Suprapubic skin (tissue), 4 donors: ENCODE measurements at places on chromosomes 3 and 15. TPM values are rescaled to one million over a fixed set of nuclear protein-coding genes. Genes with fewer than 3 reads are reported as not detected.

- H3K4me1 ChIP-seq, result no peaks in the 10 kb centered on the region
- H3K36me3 ChIP-seq, result peaks cover 46% of the 10 kb centered on the region
- H3K27me3 ChIP-seq, result no peaks in the 10 kb centered on the region
- no peak for DNase-seq
- H3K27ac ChIP-seq, result no peak overlapping the region
Measured at GRCh38 chr3:149153402-149153801, 24.0 kb downstream of the HPS3 start.

The PLA2G4E gene
- 57.7 TPM for total RNA-seq

- H3K27ac ChIP-seq, result peak overlapping the region; percentile 22
- no peak for DNase-seq
- no peaks in the 10 kb centered on the region for H3K27me3 ChIP-seq
- no peaks in the 10 kb centered on the region for H3K36me3 ChIP-seq
- H3K4me1 ChIP-seq, result peaks cover 30% of the 10 kb centered on the region
Measured at GRCh38 chr3:114418107-114418506, 124.3 kb downstream of the TIGIT start.

DNA sequence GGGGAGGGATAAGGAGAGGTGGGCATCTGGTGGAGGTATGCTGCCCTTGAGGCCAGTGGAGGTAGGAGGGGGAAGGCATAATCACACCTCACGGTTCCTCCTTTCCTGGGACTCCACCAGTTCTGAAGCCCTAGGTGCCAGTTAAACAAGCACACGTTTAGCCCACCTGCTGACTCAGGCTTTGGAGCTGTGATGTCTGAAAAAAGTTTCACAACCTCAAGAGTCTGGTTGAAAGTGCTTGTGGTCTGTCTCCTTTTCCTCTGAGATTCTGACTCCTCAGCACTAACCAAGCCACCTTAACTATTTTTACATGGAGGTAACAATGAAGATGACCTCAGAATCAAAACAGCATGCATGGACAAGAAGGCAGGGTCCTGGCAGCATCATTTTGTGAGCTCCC, 23.0 kb downstream of the HPS3 start:
- no peak overlapping the region for H3K4me3 ChIP-seq
- DNase-seq, result no peak
- H3K27me3 ChIP-seq, result no peaks in the 10 kb centered on the region
- no peaks in the 10 kb centered on the region for H3K4me1 ChIP-seq

The ADAMTS17 gene
- 7.6 TPM for total RNA-seq

DNA sequence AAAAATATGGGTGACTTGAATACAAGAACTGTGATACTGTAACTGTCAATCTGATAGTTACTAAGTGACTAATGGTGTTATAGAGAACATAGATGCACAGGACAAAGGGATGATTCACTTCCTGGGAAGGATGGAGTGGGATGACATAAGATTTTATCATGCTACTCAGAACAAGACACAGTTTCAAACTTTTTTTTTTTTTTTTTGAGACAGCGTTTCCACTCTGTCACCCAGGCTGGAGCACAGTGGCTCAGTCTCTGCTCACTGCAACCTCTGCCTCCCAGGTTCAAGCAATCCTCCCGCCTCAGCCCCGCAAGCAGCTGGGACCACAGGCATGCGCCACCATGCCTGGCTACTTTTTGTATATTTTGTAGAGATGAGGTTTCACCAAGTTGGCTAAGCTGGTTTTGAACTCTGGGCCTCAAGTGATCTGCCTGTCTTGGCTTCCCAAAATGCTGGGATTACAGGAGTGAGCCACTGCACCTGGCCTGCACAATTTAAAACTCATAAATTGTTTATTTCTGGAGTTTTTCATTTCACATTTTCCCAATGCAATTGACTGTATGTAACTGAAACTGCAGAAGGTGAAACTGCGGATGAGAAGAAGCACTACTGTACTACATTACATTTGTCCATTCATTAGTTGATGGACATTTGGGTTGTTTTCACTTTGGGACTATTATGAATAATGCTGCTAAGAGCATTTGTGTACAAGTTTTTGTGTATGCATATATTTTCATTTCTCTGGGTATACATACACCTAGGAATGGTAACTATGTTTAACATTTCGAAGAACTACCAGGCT, 40.6 kb downstream of the ADIPOQ start:
- H3K4me3 ChIP-seq, result no peak overlapping the region
- H3K36me3 ChIP-seq, result no peaks in the 10 kb centered on the region
- H3K27me3 ChIP-seq, result no peaks in the 10 kb centered on the region
- DNase-seq, result no peak

The TM4SF1 gene
- 85.4 TPM for total RNA-seq

The IGSF11 gene
- 1.9 TPM for total RNA-seq

- H3K27me3 ChIP-seq, result no peaks in the 10 kb centered on the region
- DNase-seq, result no peak
- H3K4me1 ChIP-seq, result no peaks in the 10 kb centered on the region
- no peaks in the 10 kb centered on the region for H3K36me3 ChIP-seq
Measured at GRCh38 chr15:64763874-64764273, 11.5 kb downstream of the RBPMS2 start.

- H3K4me1 ChIP-seq, result peaks cover 20% of the 10 kb centered on the region
- DNase-seq, result no peak
- H3K36me3 ChIP-seq, result no peaks in the 10 kb centered on the region
- no peak overlapping the region for H3K4me3 ChIP-seq
Measured at GRCh38 chr3:39056151-39056550, 4.3 kb downstream of the WDR48 start.

- H3K27ac ChIP-seq, result no peak overlapping the region
- no peaks in the 10 kb centered on the region for H3K36me3 ChIP-seq
- no peak for DNase-seq
Measured at GRCh38 chr3:107931326-107931725, 159.5 kb downstream of the CD47 start.

- no peaks in the 10 kb centered on the region for H3K4me1 ChIP-seq
- no peaks in the 10 kb centered on the region for H3K36me3 ChIP-seq
- no peak overlapping the region for H3K4me3 ChIP-seq
- DNase-seq, result no peak
- no peaks in the 10 kb centered on the region for H3K27me3 ChIP-seq
Measured at GRCh38 chr3:126307591-126308393, 49.4 kb downstream of the KLF15 start.

DNA sequence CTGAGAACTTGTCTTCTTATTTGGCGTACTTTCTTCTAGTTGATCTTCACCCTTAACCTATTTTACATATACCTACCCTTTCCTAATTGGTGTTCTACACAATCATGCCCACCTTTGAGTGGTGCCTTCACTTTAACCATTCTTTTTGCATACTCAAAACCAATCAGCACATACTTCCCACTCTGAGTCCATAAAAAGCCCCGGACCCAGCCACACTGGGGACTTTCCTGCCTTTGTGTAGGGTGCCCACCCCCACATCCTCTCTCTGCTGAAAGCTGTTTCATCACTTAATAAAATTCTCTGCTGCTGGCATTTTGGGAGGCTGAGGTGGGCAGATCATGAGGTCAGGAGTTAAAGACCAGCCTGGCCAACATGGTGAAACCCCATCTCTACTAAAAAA, 15.9 kb upstream of the CHST2 start:
- H3K36me3 ChIP-seq, result no peaks in the 10 kb centered on the region
- DNase-seq, result no peak
- peaks cover 8% of the 10 kb centered on the region for H3K4me1 ChIP-seq

The ZNF592 gene
- 27.3 TPM for total RNA-seq

The DNAH1 gene
- 3.4 TPM for total RNA-seq

DNA sequence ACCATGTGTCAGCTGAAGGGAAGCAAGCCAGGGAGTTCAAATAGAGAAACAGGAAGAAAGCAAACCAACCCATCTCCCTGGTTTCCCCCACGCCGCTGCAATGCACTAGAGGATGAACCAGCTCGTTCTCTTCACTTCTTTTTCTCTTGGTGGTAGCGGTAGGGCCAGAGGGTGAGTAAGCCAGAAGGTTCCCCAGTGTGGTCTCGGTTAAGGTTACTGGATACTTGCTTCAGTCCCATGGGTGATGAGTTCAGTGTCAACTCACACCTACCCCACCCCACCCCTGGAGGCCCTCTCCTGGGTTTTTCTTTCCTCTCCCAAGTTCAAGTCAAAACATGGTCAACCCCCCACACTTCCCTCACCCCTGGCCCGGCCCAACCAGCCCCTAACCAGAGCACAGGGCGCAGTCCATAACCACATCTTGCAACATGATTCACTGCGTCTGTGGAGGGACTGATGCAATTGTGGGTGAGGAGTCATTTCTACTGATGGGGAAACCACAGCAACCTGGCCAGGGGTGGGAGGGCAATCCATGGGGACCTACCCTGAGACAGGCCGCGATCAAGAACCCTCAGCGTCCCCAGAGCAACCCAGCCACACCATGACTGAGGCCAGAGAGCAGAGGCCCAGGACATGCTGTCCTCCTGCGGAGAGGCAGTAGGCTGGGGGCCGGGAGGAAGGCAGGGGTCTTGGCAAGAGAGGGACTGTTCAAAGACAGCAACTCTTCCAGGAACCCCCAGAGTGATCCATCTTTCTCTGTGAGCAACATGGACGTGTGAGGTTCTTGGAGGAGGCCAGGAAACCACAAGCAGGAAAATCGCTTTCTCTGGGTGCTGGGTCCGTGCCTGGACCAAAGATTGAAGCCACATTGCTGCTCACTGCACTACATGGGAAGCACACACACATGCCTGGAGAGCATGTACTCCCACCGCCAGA, 276.6 kb downstream of the UACA start:
- DNase-seq, result no peak
- H3K27ac ChIP-seq, result no peak overlapping the region
- H3K27me3 ChIP-seq, result no peaks in the 10 kb centered on the region
- H3K36me3 ChIP-seq, result no peaks in the 10 kb centered on the region
- no peak overlapping the region for H3K4me3 ChIP-seq

DNA sequence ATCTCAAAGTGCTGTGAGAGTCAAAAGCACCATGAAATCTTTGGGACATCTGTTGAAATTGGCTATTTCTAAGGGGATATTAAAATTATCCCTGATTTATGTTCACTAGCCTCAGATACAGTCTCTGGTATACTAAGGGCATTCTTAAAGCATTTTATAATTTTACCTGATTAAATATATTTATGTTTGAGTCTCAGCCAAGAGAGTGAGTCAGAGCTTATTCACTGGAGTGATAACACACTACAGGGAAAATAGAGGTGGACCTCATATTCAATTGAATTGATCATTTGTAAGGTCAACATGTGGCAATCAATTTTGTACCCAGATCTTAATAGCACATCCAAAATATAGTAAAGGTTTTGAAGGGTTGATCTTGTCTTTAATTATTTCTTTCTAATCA, 733.6 kb downstream of the EPHA3 start:
- no peaks in the 10 kb centered on the region for H3K27me3 ChIP-seq
- DNase-seq, result no peak
- no peak overlapping the region for H3K27ac ChIP-seq
- H3K4me3 ChIP-seq, result no peak overlapping the region
- H3K4me1 ChIP-seq, result no peaks in the 10 kb centered on the region
- no peaks in the 10 kb centered on the region for H3K36me3 ChIP-seq

GRCh38 chr3:184757022-184757651, 45.3 kb upstream of the MAGEF1 start:
- H3K4me3 ChIP-seq, result peak overlapping the region; percentile 2
- H3K27ac ChIP-seq, result peak overlapping the region; percentile 69
- DNase-seq, result peak; percentile 85
- no peaks in the 10 kb centered on the region for H3K27me3 ChIP-seq
- no peaks in the 10 kb centered on the region for H3K36me3 ChIP-seq
- peaks cover 48% of the 10 kb centered on the region for H3K4me1 ChIP-seq

DNA sequence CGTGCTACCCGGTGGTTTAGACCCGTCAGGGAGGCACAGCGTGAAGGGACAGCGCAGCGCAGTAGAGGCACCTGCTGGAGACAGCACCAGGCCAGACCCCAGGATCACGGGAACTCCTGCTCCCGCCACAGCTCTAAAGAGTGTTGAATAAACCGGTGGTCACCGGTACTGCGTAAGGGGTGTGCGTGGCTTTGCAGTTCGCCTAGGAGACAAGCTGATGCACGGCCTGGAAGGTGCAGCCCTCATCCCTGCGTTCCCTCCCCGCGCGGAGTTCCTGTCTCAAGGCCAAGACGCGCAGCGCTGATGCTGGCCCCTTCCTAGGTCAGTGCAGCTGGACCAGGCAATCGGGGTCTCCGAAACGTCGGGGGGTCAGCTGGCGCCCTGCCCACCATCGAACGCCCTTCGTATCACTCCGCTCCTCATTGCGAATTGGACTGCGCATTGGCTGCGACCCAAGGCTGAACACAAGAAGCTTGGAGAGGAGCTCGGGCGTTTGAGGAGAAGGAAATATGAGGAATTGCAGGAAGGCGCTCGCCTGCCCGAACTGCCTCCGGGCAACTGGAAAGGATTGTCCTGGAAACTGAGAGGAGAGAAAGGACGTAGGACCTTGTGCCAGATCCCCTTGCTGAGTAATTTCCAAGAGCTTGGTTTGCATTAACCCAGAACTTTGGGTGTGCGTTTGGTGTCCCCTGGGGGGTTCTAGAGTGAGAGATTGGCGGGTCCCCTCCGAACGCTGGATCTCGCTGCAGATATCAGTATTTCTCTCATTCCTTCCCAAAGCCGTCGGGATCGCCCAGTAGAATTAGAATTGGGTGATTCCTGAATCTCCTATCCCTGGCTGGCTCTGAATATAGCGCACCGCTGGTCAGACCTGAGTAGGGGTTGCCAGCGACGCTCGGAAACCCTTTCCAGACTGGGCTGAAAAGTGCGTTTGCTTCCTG, 2.3 kb upstream of the SOX14 start:
- H3K27ac ChIP-seq, result no peak overlapping the region
- no peaks in the 10 kb centered on the region for H3K36me3 ChIP-seq
- H3K4me3 ChIP-seq, result no peak overlapping the region
- H3K27me3 ChIP-seq, result peaks cover 89% of the 10 kb centered on the region

GRCh38 chr15:92391640-92392039, 2.0 kb upstream of the ST8SIA2 start:
- H3K27me3 ChIP-seq, result peaks cover 92% of the 10 kb centered on the region
- peaks cover 24% of the 10 kb centered on the region for H3K4me1 ChIP-seq
- H3K27ac ChIP-seq, result no peak overlapping the region
- H3K36me3 ChIP-seq, result no peaks in the 10 kb centered on the region
- no peak overlapping the region for H3K4me3 ChIP-seq
- no peak for DNase-seq

GRCh38 chr15:62856466-62857246, 185.9 kb upstream of the TPM1 start:
- H3K36me3 ChIP-seq, result no peaks in the 10 kb centered on the region
- no peaks in the 10 kb centered on the region for H3K27me3 ChIP-seq
- no peak for DNase-seq
- H3K4me1 ChIP-seq, result peaks cover 22% of the 10 kb centered on the region

DNA sequence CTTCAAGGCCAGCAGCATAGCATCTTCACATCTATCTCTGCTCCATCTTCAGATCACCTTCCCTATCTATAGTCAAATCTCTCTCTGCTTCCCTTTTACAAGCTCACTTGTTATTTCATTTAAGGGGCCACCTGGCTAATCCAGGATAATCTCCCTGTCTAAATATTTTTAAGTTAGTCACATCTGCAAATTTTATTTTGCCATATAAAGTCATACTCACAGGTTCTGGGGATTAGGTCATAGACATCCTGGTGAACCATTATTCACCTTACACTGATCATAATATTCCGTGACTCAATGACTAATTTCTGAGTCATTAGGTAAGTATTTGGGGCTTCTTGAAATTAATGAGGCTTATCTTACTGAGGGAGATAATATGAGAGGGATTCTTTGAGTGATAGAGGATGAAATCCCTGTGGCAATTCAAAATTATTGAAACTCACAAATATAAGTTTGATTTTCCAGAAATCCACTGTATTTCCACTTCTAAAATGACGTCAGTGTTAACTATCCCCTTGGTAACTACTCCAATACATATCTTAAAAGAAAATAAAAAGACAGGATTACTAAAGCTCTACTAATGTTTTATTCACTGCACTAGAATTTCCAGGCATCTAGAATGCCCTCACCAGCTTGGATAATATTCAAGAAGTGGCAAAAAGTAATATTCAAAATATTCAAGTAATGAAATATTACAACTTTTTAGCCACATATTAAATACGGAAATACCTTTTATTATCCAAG, 93.7 kb upstream of the RBMS3 start:
- no peaks in the 10 kb centered on the region for H3K27me3 ChIP-seq
